ENCODE measurements at places on chromosomes 2 and 18. TPM values are rescaled to one million over a fixed set of nuclear protein-coding genes. Genes with fewer than 3 reads are reported as not detected.
A peak's percentile ranks its signal among the peaks of the same experiment; 100 is the strongest.

- peaks cover 21% of the 10 kb centered on the region for H3K27me3 ChIP-seq
- no peak overlapping the region for H3K27ac ChIP-seq
- DNase-seq: no peak
- H3K36me3 ChIP-seq: no peaks in the 10 kb centered on the region
- H3K4me3 ChIP-seq: no peak overlapping the region
- no peaks in the 10 kb centered on the region for H3K4me1 ChIP-seq
These were observed 33.3 kb upstream of the TMEM87B start for GRCh38 chr2:112021781-112022231.

DNA sequence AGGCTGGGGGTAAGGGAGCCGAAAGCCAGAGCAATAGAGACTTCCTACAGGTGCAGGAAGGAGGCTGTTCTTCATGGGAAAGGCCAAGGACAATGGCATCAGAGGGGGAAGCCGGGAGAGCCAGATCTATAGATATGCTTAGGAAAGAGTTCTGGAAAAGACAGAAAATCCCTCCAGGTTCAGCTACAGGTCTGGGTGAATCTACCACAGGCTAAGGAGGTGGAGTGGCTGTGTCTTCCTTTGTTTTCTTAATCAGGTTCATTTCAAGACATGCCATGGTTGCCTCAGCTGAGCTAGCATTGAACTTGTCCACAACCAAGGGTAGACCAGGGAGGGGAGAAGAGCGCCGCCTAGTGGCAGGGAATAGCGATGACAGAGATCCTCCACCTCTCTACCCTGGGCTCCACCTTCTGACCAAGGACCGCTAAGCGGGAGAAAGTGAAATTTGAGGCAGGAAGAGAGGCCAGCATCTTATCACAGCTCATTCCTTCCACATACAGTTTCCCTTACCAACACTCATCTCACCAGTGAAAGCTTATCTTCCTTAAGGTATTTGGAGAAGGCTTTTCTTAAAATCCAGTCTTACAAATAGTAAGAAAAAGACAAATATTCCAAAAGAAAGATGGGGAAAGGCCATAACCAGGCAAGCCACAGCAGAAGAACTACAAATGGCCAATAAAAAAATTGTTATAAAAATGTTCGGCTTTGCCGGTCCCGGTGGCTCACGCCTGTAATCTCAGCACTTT is 74.2 kb downstream of the VIT start:
- H3K36me3 ChIP-seq: no peaks in the 10 kb centered on the region
- H3K4me3 ChIP-seq: no peak overlapping the region
- H3K4me1 ChIP-seq: peaks cover 2% of the 10 kb centered on the region
- peaks cover 15% of the 10 kb centered on the region for H3K27me3 ChIP-seq
- DNase-seq: peak; percentile 77
- no peak overlapping the region for H3K27ac ChIP-seq

GRCh38 chr2:172211512-172211911 is 108.8 kb upstream of the DLX2 start:
- peaks cover 12% of the 10 kb centered on the region for H3K4me1 ChIP-seq
- no peak overlapping the region for H3K4me3 ChIP-seq
- H3K27ac ChIP-seq: no peak overlapping the region

SDC1 gene
- total RNA-seq: 0.63 TPM

- no peaks in the 10 kb centered on the region for H3K36me3 ChIP-seq
- no peaks in the 10 kb centered on the region for H3K4me1 ChIP-seq
- no peak overlapping the region for H3K4me3 ChIP-seq
- H3K27ac ChIP-seq: no peak overlapping the region
- no peaks in the 10 kb centered on the region for H3K27me3 ChIP-seq
These were observed 431.8 kb upstream of the MYT1L start for GRCh38 chr2:2762913-2763312.

DHRS9 gene
- total RNA-seq: 4.5 TPM

DNA sequence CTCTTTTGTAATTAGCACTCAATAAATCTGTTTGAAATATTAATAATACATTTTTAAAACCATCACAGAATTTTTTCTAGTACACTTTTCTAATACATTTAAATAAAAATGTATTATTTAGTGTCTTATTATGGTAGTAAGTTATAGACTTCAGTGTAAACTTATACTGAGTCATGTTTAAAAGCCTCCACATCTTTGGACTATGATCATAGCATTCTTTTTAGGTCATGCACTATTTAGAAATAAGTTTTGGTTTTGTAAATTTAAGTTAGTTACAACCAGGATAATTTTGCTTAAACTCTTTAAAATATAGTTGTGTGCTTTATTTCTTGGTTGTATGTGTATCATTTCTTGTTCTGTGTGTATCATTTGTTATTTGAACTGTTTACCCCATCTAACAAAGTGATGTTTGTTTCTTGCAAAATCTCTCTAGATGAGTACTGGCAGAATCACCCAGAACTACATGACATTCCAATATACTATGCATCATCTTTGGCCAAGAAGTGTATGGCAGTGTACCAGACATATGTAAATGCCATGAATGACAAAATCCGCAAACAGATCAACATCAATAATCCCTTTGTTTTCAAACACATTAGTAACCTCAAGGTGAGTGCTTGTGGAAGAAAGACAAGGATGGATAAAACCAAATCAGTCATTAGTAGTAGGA is 16.7 kb downstream of the CPSF3 start:
- no peak overlapping the region for H3K27ac ChIP-seq
- DNase-seq: no peak
- H3K4me1 ChIP-seq: peaks cover 3% of the 10 kb centered on the region
- no peaks in the 10 kb centered on the region for H3K27me3 ChIP-seq
- H3K4me3 ChIP-seq: no peak overlapping the region

ALPI gene
- not detected for total RNA-seq

Data from activated CD4-positive, alpha-beta T cell treated with anti-CD3 and anti-CD28 coated beads, Interleukin-2, amount 10 ng/mL, durations not matched to agents 24 days and 14 days (primary cell).